ENCODE measurements at places on chromosomes 12 and 14.

DNA sequence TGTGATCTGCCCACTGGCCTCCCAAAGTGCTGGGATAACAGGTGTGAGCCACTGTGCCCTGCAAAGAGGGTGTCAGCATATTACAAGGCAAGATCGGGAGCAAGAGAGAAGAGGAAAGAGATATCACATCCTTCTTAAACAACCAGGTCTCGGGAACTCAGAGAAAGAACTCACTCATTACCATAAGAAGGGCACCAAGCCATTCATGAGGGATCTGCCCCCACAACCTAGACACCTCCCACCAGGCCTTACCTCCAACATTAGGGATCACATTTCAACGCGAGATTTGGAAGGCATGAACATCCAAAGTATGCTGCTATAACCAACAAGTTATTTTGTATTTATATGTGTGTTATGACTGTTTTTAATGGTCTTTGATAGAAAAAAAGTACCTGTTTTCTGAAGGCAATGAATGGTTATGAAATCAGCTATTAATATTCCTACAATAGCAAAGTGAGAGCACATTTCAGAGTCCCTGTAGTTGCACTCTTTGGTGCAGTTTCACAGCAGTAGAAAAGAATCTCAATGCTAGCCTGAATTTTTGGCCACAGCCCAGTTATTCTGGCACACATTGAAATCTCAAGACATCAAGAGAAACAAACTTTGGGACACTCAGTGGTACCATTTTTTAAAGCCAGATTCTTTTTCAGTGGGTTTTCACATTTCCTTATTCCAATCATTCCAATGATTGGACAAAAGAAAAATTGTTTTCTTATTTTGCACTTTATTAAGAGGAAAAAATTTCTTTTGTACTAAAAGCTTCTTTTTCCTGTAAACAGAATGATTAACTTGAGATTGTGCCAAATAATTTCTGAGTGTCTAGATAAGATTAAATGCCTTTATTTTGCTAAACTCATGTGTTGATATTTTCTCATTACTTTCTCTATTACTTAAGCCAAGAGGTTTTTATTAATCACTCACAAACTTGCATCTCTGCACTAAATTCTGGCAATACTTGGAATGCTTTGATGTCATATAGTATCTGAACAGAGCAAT, 582.6 kb upstream of the ATP2B1 start:
- no peak for DNase-seq

GRCh38 chr12:132343294-132344004, 14.1 kb upstream of the GALNT9 start:
- DNase-seq = no peak

DNA sequence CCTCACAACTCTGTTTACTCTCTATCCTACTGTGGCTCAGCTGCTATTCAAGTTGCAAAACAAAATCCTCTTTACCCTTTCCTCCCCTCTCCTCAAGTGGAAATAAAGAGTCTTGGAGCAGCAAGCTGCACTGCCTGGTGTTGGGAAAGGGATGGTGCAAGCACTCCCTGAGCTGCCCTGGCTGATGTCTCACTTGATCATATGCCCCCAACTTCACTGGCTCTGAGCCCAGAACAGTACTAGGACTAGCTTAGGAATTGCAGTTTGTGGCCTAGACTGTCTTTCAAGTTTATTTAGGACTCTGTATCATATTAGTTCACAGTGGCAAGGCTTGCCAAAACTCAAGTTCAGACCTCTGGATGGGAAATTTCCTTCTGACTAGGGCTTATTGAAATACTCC, 1683.8 kb upstream of the SEL1L start:
- no peak for DNase-seq

DNA sequence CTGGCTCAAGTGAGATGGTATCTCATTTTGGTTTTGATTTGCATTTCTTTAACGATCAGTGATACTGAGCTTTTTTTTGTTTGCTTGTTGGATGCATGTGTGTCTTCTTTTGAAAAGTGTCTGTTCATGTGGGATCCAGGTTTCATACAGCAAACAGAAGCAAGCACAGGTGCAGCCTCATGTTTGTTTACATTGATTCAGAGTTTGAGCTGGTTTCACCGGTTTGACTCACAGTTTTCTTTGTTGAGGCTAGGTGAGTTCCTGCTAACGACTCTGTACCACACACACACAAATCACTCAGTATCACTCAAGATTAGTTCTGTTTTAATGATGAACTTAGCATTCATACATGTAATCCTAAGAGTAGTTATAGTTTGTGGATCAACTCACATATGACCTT, 3.7 kb downstream of the OR10G2 start:
- no peak for DNase-seq

GRCh38 chr14:101956179-101956885, 8.0 kb upstream of the DYNC1H1 start:
- DNase-seq = no peak
